ENCODE measurements at places on chromosomes 16 and 17.

DNA sequence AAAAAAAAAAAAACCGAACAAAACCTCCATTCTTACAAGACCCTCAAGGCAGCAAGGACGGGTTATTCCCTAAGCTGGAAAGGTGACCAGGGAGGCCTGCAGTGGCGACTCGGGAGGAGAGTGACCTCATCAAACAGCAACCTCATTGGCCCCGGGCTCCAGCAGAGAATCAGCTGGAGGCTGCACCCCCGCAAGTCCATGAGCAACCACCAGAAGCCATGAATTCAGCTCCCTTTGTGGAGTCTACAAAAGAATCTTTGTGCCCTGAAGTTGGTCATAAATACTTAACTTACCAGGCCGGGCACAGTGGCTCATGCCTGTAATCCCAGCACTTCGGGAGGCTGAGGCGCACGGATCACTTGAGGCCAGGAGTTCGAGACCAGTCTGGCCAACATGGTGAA is 80.9 kb upstream of the CREBBP start:
- DNase-seq = no peak

DNA sequence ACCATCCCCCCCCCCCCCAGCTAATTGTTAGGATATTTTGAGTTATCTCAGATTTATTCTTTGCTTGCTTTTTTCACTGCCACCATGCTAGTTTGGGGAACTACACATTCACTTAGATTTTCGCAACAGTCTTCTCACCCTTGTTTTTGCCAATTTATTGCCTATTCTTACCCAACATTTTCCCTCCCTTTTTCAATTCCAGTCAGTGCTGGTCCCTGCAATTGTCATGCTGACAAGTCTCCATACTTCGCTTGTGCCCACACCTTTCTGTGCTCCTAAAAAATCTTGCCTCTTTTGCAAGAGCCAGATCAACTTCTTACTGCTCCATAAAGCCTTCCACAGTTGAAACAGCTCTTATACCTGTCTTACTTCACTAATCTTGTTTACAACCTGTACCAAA is 16.3 kb downstream of the TNRC6A start:
- no peak for DNase-seq

- no peak for DNase-seq
These were observed 67.8 kb downstream of the BMERB1 start for GRCh38 chr16:15502041-15502725.

DNA sequence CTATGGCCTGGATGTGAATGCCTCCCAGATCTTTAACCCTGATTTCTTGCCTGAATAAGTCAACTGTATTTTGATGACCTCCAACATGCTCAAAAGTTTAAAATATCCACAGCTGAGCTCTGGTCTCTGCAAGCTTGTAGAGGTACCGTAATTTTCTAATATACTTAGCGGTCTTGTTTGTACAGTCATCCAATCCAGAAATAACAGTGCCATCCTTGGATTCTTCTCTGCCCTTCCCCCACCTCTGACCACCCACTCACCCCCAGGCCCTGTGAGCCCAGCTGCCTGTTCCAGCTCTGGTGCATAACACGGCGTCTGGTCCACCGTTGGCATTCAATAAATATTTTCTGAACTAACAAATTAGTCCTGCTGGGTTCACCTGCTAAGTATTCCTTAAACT is 113.1 kb downstream of the SDK2 start:
- DNase-seq = no peak
